ENCODE measurements at places on chromosomes 16 and 17.
A peak's percentile ranks its signal among the peaks of the same experiment; 100 is the strongest.

DNA sequence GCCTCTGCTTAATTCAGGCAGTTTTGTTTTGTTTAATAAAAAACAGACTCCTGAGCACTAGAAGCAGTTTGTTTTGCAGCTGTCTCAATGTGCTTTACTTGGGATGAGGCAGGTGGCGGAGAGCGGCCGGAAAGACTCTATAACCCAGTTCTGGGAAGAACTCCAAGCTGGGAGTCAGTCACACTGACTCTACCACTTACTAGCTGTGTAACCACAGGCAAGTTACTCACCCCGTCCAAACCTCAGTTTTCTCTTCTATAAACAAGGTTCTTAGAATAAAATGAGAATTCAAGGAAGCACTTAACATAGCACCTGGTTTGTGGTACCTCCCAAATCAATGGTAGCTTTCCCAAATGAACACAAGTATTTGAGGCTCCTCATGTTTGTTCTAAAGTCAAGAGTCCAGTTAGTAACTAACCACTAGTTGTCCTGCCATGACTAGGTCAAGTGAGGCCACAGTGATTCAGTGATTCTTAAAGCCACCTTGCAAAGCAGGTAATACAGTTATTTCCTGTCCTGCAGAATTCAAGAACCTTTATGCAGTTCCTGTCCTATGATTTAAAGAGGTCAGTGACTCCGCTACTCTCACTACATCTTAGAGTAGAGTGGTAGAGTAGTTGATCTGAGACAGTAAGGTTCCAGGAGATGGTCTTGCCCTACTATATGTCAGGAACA is 2.7 kb downstream of the TXNDC17 start:
- no peak for DNase-seq

- DNase-seq, result peak; percentile 71
Measured at GRCh38 chr17:17141860-17142552, 64.1 kb downstream of the PLD6 start.

DNA sequence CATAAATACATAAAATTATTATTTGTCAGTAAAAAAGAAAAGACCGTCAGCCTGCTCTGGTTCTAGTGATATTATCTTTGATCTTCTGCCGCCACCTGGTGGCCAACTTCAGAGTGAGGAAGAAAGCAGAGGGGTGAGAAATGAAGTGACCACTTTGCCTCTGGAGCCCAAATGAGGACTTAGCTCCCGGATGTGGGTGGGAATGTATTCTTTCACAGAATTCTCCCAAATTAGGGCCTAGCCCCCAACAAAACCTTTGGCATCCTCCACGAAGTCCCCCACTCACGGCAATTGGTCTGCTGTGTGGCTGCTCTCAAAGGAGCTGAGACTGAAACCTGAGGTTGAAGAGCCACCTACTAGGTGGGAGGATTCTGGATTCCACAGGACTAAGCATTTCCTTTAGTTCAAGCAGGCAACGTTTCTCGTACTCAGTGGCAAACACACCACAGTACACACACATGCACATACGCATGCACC is 4.9 kb upstream of the ZNF267 start:
- peak; percentile 55 for DNase-seq

DNA sequence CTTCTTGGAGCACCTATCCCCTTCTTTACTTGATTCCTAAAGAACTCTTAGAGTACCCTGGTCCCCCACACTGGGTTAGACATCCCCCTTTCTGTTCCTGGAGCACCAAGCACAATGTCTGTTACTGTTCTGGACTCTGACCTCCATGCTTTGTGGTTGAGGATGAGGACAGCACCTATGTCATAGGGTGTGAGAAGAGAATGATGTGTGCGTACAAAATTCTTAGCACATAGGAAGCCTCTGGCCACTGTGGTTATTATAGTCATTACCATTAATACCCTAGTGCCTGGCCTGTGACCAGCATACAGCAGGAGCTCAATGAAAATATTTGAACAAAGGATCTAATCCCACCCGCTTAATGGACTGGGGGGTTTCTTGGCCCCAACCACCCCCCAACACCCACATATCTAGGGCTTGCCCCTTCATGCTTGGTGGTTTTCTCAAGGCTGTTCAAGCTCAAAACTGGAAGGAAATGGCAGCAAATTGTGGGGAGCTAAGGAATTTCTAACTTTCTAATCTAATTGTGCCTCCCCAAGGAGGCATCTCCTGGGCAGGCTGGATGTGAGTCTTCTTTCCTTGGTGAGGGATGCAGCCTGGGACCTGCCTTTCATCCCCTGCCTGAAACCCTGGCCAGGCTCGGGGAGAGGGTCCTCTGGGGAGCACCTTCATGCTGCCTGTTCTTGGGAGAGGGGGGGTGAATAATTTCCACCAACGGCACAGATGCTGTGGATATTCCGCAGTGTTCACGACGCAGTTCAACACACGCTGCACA is 1.5 kb upstream of the CMIP start:
- DNase-seq, result no peak

DNA sequence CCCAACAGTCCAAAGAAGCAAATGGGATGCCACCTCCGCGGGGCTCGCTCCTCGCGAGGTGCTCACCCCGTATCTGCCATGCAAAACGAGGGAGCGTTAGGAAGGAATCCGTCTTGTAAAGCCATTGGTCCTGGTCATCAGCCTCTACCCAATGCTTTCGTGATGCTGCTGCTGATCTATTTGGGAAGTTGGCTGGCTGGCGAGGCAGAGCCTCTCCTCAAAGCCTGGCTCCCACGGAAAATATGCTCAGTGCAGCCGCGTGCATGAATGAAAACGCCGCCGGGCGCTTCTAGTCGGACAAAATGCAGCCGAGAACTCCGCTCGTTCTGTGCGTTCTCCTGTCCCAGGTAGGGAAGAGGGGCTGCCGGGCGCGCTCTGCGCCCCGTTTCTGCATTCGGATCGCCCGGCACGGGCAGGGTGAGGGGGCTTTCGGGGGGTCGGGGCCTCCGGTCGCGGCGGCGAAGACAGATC is at the start of gene CDH13:
Gene CDH13, plus strand, starts transcription at position 179 of the 471 bp plus-strand sequence.
- DNase-seq, result no peak

DNA sequence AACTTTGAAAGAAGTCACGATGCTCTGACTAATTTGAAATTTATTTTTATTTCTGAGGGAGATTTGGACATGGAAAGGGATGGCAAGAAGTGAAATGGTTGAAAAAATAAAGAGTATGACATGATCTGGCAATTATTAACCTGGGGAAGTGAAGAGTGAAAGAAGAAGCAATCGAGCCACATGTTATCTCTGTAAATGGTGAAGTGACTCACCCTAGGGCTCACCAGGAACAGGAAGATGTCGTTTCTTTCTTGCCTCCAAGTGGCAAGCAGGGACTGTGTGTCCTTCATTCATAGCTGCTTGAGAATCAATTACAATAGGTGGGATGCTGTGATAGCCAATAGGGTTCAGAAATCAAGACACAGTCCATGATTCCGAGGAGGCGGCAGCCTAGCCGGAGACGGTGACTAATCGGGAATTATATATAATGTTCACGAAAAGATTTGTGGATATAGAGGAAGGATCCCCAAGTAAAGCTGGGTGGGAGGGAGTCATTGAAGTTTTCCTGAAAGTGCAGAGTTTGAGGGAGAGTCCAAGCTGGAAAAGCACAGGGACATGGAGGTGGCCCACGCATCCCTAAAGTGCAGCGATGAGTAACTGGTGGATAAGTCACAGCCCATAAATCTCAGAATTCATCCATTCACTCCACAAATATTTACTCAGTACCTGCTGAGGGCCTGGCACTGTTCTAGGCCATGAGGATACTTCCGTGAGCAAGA is 18.2 kb upstream of the KRT20 start:
- peak; percentile 29 for DNase-seq

DNA sequence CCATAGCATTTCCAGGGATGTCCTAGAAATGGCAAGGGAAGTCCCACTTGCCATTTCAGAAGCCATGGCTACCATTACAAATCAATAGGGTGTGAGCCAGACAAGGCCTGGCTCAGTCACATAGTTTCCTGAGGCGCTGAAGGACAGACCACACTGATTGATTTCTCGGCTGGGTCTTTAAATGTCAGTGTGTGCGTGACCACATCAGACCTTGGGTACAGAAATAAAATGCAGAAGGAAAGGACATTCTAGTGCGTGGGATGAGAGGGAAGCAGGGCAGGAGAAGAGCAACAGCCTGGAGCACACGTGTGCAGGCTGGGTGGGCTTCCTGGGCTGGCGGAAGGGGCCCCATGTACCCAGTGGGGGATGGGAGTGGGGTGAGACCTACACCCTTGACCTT is 58.7 kb upstream of the LYRM9 start:
- no peak for DNase-seq

- DNase-seq, result no peak
Measured at GRCh38 chr17:1376061-1376460, 24.0 kb downstream of the YWHAE start.

DNA sequence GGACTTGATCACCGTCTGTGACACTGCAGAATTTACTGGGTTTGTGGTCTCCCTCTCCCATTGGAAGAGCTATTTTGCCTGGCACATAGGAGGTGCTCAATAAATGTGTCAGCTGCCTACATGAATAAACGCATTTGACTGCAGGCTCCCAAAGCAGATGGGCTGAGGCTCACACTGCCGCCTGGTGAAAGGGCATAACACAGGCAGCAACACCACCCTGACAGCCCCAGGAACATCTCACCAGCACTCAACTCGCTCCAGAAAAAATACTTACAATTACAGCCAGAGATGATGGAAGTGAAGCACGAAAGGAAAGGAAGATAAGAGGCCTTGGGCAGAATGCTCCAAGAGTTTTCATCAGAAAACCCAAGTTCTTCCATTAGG is 73.9 kb downstream of the RPH3AL start:
- DNase-seq, result no peak

DNA sequence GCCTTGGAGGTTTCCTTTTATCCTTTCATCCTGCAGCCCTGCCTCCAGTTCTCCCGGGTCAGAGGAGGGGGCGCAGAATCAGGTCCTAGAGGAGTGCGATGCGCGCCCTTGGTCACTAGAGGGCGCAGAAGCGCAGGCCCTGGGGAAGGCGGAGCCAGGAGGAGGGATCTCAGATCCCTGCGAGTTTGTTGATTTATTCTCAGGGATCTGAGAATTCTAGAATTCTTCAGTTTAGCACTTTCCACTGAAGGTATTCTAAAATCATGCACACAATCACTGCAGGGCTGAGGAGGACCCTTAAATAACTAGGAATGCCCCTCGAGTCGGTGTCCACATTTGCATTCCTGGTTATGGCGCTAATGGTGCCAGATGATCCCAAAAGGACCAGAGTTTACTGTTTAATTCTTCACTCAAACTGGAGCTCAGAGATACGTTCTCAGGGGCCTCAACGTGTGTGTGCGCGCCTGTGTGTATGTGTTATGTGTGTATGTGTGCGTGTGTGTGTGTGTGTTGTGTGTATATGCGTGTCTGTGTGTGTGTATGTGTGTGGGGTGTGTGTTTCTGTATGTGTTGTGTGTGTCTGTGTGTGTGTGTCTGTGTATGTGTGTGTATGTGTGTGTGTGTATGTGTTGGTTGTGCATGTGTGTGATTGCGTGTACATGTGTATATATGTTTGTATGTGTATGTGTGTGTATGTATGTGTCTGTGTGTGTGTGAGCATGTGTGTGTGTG is 6.9 kb upstream of the ELAC2 start:
- peak; percentile 53 for DNase-seq

DNA sequence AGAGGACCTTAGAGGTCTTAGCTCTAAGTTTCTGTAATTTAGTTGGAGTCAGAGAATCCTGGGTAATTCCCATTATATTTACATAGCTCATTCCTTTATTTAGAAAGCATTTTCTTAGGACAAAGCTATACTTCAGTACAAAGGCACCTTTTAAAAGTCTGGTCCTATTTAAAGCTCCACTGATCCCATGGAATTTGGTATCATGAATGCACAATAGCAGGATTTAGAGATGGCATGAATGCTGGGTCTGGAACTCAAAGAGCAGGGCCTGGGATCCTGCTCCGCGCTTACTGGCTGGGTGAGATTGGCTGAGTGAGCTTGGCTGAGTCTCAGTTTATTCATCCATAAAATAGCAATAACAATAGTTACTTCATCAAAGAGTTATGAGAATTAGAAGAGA is 4.8 kb downstream of the KRT23 start:
- DNase-seq, result no peak

- DNase-seq, result peak; percentile 58
Measured at GRCh38 chr17:50603340-50603739, 31.3 kb upstream of the ABCC3 start.

- no peak for DNase-seq
Measured at GRCh38 chr16:10242916-10243315, 60.7 kb upstream of the GRIN2A start.

- no peak for DNase-seq
Measured at GRCh38 chr16:70652322-70652721, 6.0 kb downstream of the IL34 start.

DNA sequence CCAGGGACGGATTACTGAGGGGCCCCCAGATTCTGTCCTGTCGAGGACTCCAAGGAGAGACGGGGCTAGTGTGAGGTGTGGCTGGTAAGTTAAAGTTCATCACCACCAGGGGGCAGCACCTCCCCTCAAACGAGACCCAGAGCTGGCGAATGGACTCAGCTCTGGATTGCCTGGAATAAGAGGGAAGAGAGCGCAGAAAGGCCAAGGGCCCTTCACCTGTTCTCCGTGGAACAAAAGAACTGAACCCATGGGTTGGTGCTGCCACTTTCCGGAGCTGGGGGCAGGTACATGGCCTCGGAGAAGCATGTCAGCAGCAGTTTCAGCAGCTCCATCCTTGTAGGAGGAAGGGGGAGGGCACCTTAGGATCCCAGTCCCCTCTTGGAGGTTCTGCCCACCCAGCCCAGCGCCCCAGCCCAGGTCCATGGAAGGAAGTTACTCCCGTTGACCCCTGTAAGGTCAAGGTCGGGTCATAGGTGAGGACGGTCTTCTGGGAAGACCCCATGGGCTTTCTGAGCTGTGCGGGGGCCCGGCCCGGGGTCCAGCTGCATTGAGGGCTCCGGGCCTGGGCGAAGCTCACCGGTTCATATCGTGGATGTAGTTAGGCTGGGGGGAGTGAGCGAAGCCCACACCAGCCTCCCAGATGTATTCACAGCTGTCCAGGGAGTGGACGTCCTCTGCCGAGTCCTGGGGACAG is 10.8 kb downstream of the HID1 start:
- peak; percentile 91 for DNase-seq

GRCh38 chr17:82324566-82325285 is 7.3 kb upstream of the CD7 start:
- no peak for DNase-seq

DNA sequence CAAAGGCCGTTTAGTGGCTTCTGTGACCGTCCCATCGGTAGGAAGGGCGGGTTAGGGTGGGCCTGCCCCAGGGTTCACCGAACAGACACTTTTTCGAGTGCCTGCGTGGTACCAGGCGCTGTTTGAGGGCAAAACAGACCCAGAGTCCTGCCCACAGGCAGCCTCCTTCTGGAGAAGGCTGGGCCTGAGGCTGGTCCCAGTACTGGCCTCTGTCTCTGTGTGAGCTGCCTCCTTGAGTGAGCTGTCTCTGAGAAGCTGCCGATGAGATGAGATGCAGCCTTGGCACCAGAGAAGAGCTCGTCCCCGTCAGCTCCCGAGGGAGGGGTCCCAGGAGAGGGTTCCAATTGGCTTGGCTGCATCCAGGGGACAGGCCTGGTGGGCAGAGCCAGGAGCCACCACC is 53.1 kb downstream of the NKD1 start:
- no peak for DNase-seq

DNA sequence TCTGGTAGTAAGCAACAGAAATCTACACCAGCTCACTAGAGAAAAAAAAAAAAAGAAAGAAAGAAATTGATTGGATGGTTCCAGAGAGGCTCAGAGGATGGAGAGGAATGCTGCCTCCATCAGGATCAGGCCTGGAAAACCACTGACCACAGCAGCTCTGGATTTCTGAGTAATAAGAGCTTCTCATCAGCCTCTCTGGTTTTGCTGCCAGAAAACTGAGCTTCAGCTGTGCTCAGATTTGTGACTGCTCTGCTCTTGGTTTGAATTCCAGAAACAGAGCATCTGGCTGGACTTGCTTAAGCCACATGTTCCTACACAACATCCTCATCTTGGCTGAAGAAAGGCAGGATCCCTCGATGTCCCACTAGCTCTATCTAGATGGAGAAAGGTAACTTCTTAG is 25.9 kb downstream of the IRX6 start:
- no peak for DNase-seq
